Natural killer cell treated with Interleukin-12 subunit alpha and Interleukin-12 subunit beta and Interleukin-15 and Interleukin-18, amount 100 ng/mL, for 72 hours (primary cell): ENCODE measurements at places on chromosomes 4 and X. TPM values are rescaled to one million over a fixed set of nuclear protein-coding genes. Genes with fewer than 3 reads are reported as not detected.

TEX11 gene
- total RNA-seq, result not detected

FGB gene
- not detected for total RNA-seq

KLB gene
- 0.05 TPM for total RNA-seq

VCX3B gene
- not detected for total RNA-seq

CYLC1 gene
- not detected for total RNA-seq

SLC9A7 gene
- total RNA-seq, result 1.6 TPM

SSX5 gene
- total RNA-seq, result not detected

BMX gene
- total RNA-seq, result not detected

USP11 gene
- 45.7 TPM for total RNA-seq

MAGEA8 gene
- total RNA-seq, result not detected

SCML1 gene
- total RNA-seq, result 0.93 TPM

FRAS1 gene
- total RNA-seq, result not detected

DNA sequence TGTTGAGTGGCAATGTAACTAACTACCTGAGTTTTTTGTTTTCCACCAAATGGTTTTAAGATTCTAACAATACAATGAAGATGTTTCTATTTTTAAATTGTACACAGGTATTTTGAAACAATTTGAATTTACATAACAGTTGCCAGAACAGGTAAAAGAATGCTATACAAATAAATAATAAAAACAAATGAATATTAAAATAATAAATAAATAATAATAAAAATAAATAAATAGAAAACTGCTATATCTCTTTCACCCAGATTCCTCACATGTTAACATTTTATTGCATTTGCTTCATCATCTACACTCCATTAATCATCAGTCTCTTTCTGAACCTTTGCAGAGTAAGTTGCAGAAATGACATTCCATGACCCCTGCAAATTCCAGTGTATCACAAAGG, 32.3 kb upstream of the DSPP start:
- no peak overlapping the region for H3K4me3 ChIP-seq
- H3K27me3 ChIP-seq, result no peaks in the 10 kb centered on the region
- no peaks in the 10 kb centered on the region for H3K4me1 ChIP-seq
- no peaks in the 10 kb centered on the region for H3K36me3 ChIP-seq
- no peak overlapping the region for H3K27ac ChIP-seq

DNA sequence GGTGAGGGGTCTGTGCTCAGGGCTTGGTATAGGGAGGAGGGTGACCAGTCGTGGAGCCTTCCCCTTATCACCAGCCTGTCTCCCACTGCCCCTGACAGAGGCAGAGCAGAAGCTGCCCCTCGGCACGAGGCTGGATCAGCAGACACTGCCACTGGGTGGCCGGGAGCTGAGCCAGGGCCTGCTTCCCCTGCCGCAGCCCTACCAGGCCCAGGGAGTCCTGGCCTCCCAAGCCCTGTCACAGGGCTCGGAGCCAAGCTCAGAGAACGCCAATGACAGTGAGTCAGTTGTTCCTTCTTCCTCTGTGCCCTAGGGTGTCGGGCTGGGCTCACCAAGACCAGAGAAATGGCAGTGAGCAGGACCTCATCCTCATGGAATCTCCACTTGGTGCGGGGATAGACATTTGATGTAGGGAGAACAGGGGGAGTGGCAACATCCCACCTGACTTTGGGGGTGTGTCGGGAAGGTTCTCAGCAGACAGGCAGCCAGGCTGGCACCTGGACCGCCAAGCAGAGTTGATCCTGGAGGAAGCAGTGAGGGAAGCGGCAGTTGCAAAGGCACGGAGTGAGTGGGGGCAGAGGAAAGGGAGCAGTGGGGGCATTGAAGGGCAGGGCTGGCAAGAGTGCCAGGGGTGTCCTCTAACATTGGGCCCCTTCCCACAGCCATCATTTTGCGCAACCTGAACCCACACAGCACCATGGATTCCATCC, 14.3 kb upstream of the UBA1 start:
- peak; percentile 51 for DNase-seq
- H3K36me3 ChIP-seq, result peaks cover 10% of the 10 kb centered on the region
- H3K4me1 ChIP-seq, result peaks cover 7% of the 10 kb centered on the region
- no peak overlapping the region for H3K27ac ChIP-seq

GRCh38 chr4:44861756-44862155, 135.4 kb upstream of the GNPDA2 start:
- no peak overlapping the region for H3K4me3 ChIP-seq
- no peaks in the 10 kb centered on the region for H3K27me3 ChIP-seq
- no peak overlapping the region for H3K27ac ChIP-seq
- no peaks in the 10 kb centered on the region for H3K4me1 ChIP-seq
- no peak for DNase-seq
- no peaks in the 10 kb centered on the region for H3K36me3 ChIP-seq

- DNase-seq, result no peak
- no peak overlapping the region for H3K27ac ChIP-seq
- H3K4me1 ChIP-seq, result no peaks in the 10 kb centered on the region
Observed at GRCh38 chrX:55839485-55839884, 121.9 kb downstream of the RRAGB start.

- H3K4me1 ChIP-seq, result no peaks in the 10 kb centered on the region
- no peaks in the 10 kb centered on the region for H3K27me3 ChIP-seq
- no peak overlapping the region for H3K4me3 ChIP-seq
- no peaks in the 10 kb centered on the region for H3K36me3 ChIP-seq
- DNase-seq, result no peak
Observed at GRCh38 chrX:113274345-113274744, 433.7 kb upstream of the AMOT start.

- H3K36me3 ChIP-seq, result no peaks in the 10 kb centered on the region
- no peak for DNase-seq
- H3K4me3 ChIP-seq, result no peak overlapping the region
- peaks cover 10% of the 10 kb centered on the region for H3K27me3 ChIP-seq
Observed at GRCh38 chrX:110698696-110699095, 96.9 kb downstream of the CHRDL1 start.

- no peak overlapping the region for H3K27ac ChIP-seq
- DNase-seq, result no peak
- peaks cover 11% of the 10 kb centered on the region for H3K4me1 ChIP-seq
- peaks cover 33% of the 10 kb centered on the region for H3K27me3 ChIP-seq
- H3K36me3 ChIP-seq, result no peaks in the 10 kb centered on the region
Observed at GRCh38 chr4:24975510-24975909, 55.2 kb downstream of the LGI2 start.

GRCh38 chrX:121782976-121783375, 735.6 kb downstream of the GLUD2 start:
- no peak for DNase-seq
- no peak overlapping the region for H3K27ac ChIP-seq
- no peaks in the 10 kb centered on the region for H3K4me1 ChIP-seq
- H3K36me3 ChIP-seq, result no peaks in the 10 kb centered on the region
- H3K4me3 ChIP-seq, result no peak overlapping the region

DNA sequence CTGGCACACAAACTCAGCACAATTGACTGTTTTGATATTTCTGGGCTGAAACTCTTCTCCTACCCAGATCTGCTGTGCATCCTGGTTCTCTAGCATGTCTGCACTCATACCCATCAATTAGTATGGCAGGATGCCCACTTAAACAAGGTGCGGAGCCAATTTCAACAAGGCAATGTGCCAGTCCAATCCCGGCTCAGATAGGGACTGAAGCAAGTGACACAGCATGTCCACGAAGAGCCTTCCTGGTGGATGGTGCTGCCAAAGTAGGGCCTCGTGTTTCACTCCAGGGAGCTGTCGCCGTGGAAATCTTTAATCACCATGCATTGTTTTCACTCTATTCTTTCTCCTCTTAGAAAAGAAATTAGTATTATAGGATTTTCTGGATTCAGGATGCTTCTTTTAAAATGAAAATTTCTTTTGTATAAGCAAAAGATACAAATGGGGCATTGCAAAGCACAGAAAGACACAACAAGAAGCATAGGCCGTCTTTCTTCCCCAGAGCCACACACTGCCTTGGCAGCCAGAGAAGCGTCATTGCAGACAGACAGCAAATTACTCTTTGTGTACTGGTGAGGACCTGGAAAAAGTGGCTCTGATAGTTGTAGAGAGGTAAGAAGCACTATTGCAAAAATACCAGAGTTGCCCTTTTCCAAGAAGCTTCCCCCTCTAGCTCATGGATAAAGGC, 40.6 kb upstream of the LSM6 start:
- H3K36me3 ChIP-seq, result no peaks in the 10 kb centered on the region
- no peaks in the 10 kb centered on the region for H3K4me1 ChIP-seq
- H3K4me3 ChIP-seq, result no peak overlapping the region
- no peak overlapping the region for H3K27ac ChIP-seq

- no peaks in the 10 kb centered on the region for H3K36me3 ChIP-seq
- no peak for DNase-seq
- peak overlapping the region; percentile 45 for H3K27ac ChIP-seq
- no peaks in the 10 kb centered on the region for H3K4me1 ChIP-seq
- H3K4me3 ChIP-seq, result no peak overlapping the region
Observed at GRCh38 chr4:77399831-77400230, 205.8 kb upstream of the CXCL13 start.

- no peak overlapping the region for H3K27ac ChIP-seq
- no peaks in the 10 kb centered on the region for H3K4me1 ChIP-seq
- H3K27me3 ChIP-seq, result no peaks in the 10 kb centered on the region
- H3K36me3 ChIP-seq, result no peaks in the 10 kb centered on the region
- no peak for DNase-seq
Observed at GRCh38 chr4:22129454-22130029, 181.0 kb upstream of the KCNIP4 start.

DNA sequence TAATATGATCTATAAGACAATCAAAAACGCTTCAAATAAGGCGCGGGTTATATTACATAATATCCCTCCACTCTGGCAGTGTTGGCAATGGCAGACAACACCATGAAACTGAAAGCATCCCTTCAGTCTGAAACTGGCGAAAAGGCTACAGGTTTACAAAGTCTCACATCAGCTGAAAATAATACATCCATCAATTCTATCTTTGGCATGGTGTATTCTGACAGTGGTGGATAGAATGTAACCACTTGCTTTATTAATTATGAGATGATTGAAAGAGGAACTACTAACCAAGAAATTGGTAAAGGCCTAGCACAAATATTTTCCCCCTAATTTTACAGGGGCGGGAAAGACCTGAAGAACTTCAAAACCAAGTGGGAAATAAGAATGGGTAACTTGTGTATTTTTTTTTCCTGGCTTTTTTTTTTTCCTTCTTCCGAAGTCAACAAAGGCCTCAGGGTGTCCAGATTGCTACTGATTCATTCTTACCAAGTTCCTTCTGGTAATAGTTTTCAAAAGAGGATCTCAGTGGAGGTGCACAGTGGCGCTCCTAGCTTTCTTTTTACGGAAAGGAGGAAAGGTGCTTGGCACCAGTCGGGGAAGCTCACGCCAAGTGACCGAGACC, 728 bp downstream of the UBA6 start:
- H3K4me3 ChIP-seq, result peak overlapping the region; percentile 98
- H3K27ac ChIP-seq, result peak overlapping the region; percentile 94
- peaks cover 15% of the 10 kb centered on the region for H3K36me3 ChIP-seq
- peaks cover 37% of the 10 kb centered on the region for H3K4me1 ChIP-seq
- DNase-seq, result no peak
- H3K27me3 ChIP-seq, result no peaks in the 10 kb centered on the region

- no peak overlapping the region for H3K27ac ChIP-seq
- H3K4me1 ChIP-seq, result no peaks in the 10 kb centered on the region
- DNase-seq, result no peak
- no peaks in the 10 kb centered on the region for H3K27me3 ChIP-seq
- H3K36me3 ChIP-seq, result no peaks in the 10 kb centered on the region
Observed at GRCh38 chr4:56728512-56728911, 47.4 kb upstream of the HOPX start.

GRCh38 chr4:158609116-158609515, 62.6 kb downstream of the C4orf46 start:
- H3K27ac ChIP-seq, result no peak overlapping the region
- no peaks in the 10 kb centered on the region for H3K36me3 ChIP-seq
- H3K27me3 ChIP-seq, result peaks cover 9% of the 10 kb centered on the region
- no peak overlapping the region for H3K4me3 ChIP-seq
- DNase-seq, result no peak
- no peaks in the 10 kb centered on the region for H3K4me1 ChIP-seq

DNA sequence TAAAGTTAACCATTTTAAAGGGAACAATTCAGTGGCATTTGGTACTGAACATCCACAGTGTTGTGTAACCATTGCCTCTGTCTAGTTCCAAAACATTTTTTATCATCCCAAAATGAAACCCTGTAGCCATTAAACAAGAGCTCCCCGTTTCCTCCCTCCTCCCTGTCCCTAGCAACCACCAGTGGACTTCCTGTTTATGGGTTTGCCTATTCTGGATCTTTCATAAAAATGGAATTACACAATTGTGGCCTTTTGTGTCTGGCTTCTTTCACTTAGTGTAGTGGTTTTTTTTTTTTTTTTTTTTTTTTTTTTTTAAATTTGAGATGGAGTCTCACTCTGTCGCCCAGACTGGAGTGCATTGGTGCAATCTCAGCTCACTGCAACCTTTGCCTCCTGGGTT, 11.6 kb downstream of the RBMX2 start:
- no peak overlapping the region for H3K27ac ChIP-seq
- no peak overlapping the region for H3K4me3 ChIP-seq
- H3K4me1 ChIP-seq, result no peaks in the 10 kb centered on the region

DNA sequence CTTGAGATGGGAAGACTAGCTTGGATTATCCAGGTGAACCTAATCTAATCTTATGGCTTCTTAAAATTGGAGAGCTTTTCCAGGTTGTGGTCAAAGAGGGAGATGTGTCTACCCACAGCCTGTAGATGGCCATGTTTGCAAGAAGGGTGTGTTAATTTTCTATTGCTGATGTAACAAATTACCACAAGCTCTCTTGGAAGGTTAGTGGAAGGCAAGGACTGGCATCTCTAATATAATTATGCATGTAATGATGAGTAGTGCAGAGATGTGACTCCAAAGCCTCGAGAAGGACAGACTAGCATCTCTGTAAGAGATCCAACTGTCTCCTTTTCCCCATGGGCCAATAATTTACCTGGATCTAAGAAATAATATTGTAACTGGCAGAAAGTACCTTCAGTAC, 3.2 kb upstream of the ADH1B start:
- no peaks in the 10 kb centered on the region for H3K36me3 ChIP-seq
- no peak overlapping the region for H3K27ac ChIP-seq
- peaks cover 2% of the 10 kb centered on the region for H3K27me3 ChIP-seq
- H3K4me3 ChIP-seq, result no peak overlapping the region

DNA sequence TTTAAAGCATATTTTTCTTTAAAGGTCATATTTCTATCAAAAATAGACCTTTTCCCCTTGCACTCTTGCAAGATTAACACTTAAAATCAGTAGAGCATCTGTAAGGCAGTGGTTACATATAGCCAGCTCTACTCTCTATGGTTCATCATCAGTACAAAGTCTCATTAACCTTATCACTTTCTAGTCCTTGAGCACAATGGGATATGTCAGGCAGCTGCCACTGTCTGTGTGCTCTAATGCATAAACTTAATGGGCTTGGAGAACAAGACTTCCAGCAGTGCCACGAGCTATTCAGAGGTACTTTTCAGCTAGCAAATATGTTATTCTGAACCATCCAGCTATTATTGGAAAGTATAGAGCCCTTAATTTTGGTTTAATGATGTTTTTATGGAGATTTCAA, 393.7 kb downstream of the GASK1B start:
- H3K27ac ChIP-seq, result no peak overlapping the region
- DNase-seq, result no peak
- H3K27me3 ChIP-seq, result no peaks in the 10 kb centered on the region
- H3K4me3 ChIP-seq, result no peak overlapping the region

GRCh38 chrX:41377624-41378023, 43.7 kb downstream of the DDX3X start:
- no peak overlapping the region for H3K27ac ChIP-seq
- no peaks in the 10 kb centered on the region for H3K27me3 ChIP-seq
- no peak overlapping the region for H3K4me3 ChIP-seq
- H3K36me3 ChIP-seq, result no peaks in the 10 kb centered on the region
